Suprapubic skin (tissue), 4 donors: ENCODE measurements at places on chromosomes 5 and 9. TPM values are rescaled to one million over a fixed set of nuclear protein-coding genes. Genes with fewer than 3 reads are reported as not detected.

DNA sequence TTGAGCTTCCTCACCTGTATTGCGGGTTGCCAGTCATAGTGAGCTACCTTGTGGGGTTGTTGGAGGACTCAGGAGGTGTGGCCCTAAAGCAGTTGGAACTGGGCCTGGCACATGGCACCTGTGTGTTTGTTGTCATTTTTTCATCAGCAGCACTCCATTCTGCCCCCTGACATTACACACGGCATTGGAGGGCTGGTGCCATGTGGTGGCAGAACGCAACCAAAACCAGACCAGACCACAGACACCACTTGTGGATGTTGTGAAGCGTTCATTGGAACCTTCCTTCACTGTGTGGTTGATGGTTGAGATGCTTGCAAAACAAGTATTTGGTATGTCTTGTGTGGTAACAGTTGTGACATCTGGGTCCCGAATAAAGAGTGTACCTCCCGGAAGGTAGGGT, 113.2 kb upstream of the ERCC6L2 start:
- no peak for DNase-seq

DNA sequence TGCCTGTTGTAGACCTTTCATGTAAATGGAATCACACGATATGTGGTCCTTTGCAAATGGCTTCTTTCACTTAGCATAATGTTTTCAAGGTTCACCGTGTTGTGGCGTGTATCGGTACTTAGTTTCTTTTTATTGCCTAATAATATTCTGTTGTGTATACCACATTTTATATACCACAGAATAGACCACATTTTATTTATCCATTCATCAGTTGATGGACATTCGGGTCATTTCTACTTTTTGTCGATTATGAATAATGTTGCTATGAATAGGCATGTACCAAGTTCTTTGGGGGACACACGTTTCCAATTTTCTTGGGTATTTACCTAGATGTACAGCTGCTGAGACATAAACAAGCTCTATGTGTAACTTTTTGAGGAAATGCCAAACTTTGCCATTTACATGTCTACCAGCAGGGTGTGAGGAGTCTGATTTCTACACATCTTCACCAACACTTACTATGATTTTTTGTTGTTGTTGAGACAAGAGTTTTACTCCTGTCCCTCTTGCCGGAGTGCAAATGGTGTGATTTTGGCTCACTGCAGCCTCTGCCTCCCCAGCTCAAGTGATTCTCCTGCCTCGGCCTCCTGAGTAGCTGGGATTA, 144.7 kb downstream of the RGS3 start:
- no peak for DNase-seq

- no peak for DNase-seq
Measured at GRCh38 chr9:3758816-3759576, 233.2 kb upstream of the RFX3 start.

DNA sequence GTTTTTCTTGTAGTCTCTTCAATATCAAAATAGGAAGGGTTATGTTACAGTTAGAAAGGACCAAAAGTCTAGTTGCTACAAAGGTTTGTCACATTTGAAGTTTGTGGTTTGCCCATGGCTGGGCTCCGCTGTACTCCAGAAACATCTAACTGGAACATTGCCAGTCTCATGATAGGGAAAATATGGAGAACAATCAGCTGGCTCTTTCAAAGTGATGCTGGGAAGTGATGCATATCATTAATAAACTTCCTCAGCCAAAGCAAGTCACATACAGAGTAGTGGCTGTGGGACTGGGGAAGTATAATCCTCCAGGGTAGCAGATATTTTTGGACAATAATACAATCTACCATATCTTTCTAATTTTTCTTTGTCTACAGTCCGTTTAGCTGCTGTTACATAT, 8.8 kb downstream of the BTF3 start:
- no peak for DNase-seq

DNA sequence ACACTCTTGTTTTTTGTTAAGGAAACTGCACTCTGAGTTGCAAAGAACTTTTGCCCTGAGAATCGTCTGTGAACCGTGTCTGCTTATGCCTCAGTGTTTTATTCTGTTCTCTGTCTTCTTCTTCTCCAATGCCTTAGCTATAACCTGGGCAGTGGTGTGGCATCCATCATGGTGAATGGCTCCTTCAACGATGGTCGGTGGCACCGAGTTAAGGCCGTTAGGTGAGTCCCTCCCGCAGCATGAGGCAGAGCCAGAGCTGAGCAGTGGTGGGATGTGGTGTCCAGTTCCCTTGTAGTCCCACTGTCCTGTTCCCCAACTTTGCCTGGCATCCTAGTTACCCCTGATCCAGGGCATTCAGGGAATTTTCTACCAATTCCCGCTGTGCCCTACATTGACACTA, 98.3 kb downstream of the LIFR start:
- DNase-seq: no peak

The SOHLH1 gene
- not detected for total RNA-seq
